Kidney capillary endothelial cell (primary cell): ENCODE measurements at places on chromosomes 7 and 10.

GRCh38 chr10:83968052-83968451 is 171.3 kb upstream of the GHITM start:
- DNase-seq: no peak

GRCh38 chr7:84228526-84228925 is 33.9 kb upstream of the SEMA3A start:
- no peak for DNase-seq

DNA sequence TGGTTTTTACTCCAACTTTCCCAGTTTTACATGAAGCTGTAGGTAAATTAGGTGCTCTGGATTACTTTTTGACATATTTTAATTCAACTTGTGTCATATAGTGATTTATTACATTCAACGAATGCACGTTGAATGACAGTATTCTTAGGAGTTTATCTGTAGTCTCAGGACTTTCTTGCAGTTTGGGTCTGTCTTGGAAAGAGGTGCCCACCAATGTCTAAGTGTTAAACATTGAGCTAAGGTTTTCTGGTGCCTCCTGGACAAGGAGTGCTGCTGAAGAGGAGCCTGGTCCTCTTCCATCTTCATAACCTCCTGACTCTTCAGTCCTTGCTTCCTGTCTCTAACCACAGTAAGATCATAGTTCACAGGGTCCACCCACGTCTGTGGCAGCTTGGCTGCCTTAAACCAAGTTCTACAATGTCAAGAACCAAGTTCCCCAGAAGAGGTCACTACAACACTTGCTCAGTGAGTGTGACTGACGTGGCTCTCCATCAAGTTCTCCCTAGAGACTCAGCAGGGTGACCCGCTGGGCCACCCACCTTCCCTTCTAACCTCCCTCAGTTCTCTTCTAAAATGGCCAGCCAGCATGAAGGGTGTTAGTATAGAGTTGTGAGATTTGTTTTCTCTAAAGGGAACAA is 6.1 kb downstream of the NPY start:
- DNase-seq: no peak

- no peak for DNase-seq
Observed at GRCh38 chr7:93964262-93964661, 39.9 kb downstream of the BET1 start.

DNA sequence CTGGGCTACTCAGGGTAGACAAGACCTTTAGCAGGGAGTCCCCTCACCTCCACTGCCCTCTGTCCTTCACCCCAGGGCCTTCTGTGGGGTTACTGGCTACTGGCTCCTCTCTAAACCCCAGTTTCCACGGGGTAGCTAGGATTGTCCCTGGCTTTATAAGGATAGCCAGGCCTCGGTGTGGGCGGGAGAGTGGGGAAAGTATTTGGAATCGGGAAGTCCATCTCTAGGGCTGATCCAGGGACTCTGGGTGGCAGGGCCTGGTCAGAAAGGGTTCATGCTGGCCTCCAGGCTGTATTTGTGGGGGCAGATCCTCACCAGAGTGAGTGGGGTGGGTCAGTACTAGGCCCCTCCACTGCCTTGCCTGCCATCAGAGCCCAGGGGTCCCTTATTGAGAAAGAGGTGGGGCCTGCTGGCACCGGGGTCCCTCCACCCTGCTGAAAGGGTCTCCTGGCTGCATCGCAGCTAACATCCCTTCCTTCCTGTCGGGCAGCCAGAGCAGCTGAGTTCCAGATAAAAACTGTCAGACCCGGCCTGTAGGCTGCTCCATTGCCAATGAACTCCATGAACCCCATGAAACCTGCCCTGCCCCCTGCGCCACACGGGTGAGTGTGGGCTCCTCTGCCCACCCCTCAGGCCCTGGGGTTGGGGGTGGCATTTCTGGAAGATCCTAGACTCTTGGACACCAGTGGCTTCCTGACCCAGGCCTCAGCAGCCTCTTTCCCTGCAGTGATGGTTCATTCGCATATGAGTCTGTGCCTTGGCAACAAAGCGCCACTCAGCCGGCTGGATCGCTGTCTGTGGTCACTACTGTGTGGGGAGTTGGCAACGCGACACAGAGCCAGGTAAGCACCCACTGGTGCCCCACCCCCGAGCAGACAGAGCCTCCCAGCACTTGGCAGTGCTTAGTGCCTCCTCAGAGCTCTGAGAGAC is 7.3 kb downstream of the ZMIZ2 start:
- no peak for DNase-seq

DNA sequence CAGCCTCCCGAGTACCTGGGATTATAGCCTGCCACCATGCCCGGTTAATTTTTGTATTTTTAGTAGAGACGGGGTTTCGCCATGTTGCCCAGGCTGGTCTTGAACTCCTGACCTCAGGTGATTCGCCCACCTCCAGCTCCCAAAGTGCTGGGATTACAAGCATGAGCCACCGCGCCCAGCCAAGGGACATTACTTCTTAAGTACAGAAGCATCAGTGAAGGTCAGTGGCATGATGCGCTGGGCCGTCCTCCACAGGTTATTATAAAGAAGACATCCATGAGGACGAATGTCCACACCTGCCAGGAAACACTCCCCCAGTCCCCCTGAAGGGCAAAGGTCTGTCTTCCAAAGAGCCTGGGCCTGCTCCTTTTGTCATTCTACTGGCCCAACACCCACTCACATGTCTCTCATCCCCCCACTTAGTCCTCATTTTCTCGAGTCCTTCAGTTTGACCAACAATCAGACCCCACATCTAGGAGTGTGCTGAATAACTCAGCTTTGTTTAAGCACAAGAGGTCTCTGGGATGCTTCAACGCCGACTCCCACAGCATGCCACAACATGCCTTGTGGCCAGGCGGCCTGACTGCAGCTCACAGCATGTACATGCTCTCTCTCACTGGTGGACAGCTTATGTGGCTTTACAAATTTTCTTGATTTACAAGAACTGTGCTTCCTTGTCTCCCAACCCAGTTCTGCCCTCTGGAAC is 73.0 kb downstream of the CTBP2 start:
- no peak for DNase-seq

DNA sequence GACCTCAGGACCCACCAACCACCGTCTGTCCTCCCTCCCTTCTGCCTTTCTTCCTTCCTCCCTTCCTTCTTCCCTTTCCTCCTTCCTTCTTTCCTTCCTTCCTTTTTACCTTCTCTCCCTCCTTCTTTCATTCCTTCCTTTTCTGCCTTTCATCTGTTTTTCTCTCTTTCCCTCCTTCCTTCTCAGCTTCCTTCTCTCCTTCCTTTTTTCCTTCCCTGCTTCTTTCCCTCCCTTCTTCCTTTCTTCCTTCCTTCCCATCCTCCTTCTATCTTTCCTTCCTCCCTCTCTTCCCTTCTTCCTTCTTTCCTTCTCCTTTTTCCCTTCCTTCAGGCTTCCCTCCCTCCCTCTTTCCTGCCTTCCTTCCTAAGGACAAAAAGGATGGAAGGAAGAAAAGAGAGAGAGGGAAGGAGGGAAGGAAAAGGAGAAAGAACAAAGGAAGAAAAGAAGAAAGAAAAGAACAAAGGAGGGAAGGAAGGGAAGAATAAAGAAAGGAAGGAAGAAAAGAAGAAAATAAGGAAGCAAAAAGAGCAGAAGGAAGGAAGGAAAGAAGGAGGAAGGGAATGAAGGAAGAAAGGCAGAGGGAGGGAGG is 405.0 kb downstream of the GRID1 start:
- no peak for DNase-seq

- no peak for DNase-seq
Observed at GRCh38 chr7:23207884-23208283, 26.0 kb downstream of the NUP42 start.
